ENCODE measurements at places on chromosomes 7 and 10.
A peak's percentile ranks its signal among the peaks of the same experiment; 100 is the strongest.

- DNase-seq = no peak
Observed at GRCh38 chr7:33392148-33392547, 262.8 kb downstream of the BBS9 start.

DNA sequence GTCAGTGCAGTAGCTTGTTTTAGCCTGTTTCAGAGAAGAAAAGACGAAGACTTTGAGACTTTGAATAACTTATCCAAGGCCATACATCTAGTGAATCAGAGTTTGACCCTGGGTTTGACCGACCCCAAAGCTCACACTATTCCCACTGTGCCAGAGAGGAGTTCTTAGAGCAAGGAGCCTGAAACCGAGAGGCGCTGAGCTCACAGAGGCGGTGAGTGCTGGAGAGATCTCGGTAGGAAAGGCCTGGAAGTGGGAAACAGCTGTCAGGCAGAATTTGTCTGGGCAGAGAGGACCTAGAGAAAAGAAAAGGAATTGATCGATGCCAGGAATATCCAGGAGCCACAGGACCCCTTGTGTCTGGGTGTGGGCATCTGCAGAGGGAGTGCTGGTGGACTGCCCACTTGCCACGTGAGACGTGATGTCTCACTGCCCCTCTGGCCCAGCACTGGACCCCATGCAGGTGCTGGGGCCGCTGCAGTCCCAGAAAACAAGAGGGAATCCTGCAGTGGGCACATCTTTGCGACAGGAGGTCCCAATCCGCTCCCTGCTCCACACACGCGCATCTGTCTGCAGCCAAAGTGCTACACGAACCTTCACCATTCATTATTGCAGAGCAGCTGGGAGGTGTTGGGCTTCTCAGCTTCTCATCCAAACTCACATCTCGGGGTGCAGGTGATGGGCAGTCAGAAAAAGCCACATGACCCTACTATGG, 6.2 kb downstream of the CALML3 start:
- DNase-seq = peak; percentile 73

DNA sequence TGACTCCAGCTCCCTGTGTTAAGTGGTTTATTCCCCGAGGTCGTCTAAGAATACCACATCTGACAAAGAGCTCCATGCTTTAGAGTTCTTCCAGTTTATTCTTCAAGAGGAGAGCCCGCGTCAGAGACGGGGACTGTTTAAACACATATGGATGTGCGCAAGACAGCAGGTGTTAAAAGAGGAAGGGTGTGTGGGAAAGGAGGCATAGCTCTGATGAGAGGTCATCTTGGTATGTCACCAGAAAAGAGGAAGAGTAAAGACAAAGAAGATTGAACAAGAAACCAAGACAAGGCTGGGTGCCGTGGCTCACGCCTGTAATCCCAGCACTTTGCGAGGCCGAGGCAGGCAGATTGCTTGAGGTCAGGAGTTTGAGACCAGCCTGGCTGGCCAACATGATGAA, 258.7 kb downstream of the CCDC3 start:
- DNase-seq = no peak

- no peak for DNase-seq
Observed at GRCh38 chr7:69166979-69167516, 431.2 kb upstream of the AUTS2 start.

- no peak for DNase-seq
Observed at GRCh38 chr10:96236090-96236478, 35.3 kb downstream of the BLNK start.

DNA sequence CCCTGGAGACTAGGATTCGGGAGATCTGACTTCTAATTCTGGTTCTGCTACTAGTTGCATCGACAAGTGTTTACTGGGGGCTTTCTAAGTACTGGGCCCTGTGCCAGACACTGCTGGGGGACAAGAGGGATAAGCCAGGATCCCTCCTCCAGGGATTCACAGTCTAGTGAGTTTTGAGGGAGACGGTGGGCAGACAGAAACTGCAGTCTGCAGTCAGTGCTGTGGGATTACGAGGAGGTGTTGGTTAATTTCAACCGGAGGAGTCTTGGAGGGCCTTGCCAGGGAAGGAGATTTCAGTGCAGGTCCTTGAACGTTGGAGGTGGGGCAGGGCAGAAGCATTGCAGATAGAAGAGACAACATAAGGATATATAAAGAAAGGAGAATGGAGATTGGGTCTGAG, 3.5 kb upstream of the KCNH2 start:
- DNase-seq = no peak

- no peak for DNase-seq
Observed at GRCh38 chr10:74683067-74683466, 143.3 kb upstream of the KAT6B start.
